ENCODE measurements at places on chromosomes 11 and 22. TPM values are rescaled to one million over a fixed set of nuclear protein-coding genes. Genes with fewer than 3 reads are reported as not detected.

OTOG gene
- polyA plus RNA-seq: not detected

- DNase-seq: no peak
- H3K36me3 ChIP-seq: no peaks in the 10 kb centered on the region
- H3K4me1 ChIP-seq: peaks cover 13% of the 10 kb centered on the region
- no peak overlapping the region for H3K4me3 ChIP-seq
- H3K27me3 ChIP-seq: peaks cover 13% of the 10 kb centered on the region
Measured at GRCh38 chr22:37349043-37349814, 66.9 kb downstream of the CYTH4 start.

DNA sequence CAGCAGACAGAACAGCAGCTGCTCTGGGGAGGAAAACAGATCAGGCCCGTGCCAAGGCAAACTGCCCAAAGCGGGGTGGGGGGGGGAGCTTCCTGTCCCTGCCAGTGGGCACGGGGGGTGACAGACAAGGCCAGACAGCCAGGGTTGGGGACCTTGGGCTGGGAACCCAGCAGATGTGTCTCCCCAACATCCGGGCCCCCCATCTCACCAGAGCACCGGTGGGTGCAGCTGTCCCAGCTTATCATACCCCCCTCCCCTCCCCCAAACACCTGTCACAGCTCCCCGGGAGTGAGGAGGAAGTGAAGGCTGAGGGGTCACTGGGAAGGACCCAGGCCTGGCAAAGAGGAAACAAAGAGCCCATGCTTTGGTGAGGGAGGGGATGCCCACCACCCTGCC is 1.3 kb downstream of the PPP1R14B start:
- peak; percentile 87 for DNase-seq
- H3K4me3 ChIP-seq: peak overlapping the region; percentile 78
- no peaks in the 10 kb centered on the region for H3K27me3 ChIP-seq
- peak overlapping the region; percentile 94 for H3K27ac ChIP-seq
- peaks cover 24% of the 10 kb centered on the region for H3K36me3 ChIP-seq

DNA sequence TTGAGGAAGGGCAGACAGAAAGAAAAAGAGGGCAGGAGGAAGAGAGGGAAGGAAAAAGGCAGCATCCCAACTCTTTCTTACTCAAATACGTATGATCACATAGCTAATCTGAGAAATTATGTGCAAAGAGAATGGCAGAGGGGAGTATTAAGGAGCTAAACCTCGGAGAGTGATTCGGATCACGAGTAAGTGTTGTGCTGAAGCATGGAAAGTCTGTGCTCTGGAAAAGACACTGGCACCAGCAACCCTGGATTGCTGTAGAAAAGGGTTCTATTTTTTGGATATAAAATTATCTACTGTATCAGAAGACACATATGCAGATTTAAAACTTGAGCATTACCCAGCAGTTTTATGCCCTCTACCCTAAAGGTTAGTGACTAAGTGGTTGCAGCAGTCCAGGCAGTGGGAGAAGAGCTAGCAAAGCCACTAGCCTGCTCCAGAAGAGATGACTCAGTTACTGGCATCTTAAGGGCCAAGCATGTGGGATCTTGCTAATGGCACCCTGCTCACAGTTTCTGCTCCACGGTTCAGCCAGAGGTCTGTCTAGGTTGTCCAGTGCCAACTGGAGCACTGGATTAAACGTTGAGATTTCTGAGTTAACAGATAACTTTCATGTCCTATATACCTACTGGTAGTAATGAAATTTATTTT is 151.7 kb downstream of the SWAP70 start:
- H3K27ac ChIP-seq: no peak overlapping the region
- H3K36me3 ChIP-seq: peaks cover 17% of the 10 kb centered on the region

GRCh38 chr11:36377759-36378564 is 81.9 kb downstream of the PRR5L start:
- H3K36me3 ChIP-seq: no peaks in the 10 kb centered on the region
- DNase-seq: peak; percentile 35
- peak overlapping the region; percentile 68 for H3K4me3 ChIP-seq
- peaks cover 23% of the 10 kb centered on the region for H3K4me1 ChIP-seq

DNA sequence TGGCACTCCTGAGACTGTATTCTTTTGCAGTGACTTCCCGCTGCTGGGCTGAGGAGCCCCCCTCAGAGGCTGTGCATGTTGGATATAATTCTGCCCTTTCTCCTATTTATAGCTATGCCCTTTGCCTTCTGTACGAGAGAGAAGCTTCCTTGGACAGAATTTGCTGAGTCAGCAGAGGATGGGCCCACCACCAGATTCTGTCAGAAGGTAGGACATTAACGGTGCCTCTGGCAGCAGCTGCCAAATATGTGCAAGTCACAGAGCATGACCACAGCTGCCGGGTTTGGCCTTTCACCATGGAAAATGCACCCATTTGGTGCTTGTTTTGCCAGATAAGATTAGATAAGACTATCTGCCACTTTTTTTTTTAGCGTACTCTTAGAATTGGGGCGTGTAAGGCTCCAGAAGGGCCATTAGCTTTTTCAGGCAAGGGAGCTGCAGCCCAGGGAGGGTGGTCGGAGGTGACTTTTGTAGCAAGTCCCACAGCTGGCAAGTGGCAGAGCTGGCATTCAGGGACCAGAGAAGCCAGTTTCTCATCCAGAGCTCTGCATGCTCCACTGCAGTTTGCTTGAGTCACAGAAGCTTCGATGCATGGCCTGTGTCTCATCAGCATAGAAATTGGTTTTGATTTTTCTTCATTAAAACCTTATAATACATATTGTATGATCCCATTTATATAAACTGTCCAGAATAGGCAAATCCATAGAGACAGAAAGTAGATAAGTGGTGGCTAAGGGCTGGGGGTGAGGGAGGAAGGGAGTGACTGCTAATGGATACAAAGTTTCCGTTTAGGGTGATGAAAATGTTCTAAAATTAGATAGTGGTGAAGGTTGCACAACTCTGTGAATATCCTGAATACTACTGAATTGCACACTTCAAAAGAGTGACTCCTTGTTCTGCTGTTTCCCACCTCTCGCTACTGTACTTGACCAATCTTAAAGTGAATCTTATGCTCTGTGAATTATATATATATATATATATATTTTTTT is 15.8 kb downstream of the UPB1 start:
- H3K4me3 ChIP-seq: no peak overlapping the region
- peaks cover 4% of the 10 kb centered on the region for H3K27me3 ChIP-seq
- peak; percentile 54 for DNase-seq
- no peaks in the 10 kb centered on the region for H3K36me3 ChIP-seq
- no peak overlapping the region for H3K27ac ChIP-seq
- peaks cover 24% of the 10 kb centered on the region for H3K4me1 ChIP-seq

Data from muscle of leg (tissue), 16 donors.